Panc1 (cell line): ENCODE measurements at places on chromosomes 16 and 17. TPM values are rescaled to one million over a fixed set of nuclear protein-coding genes. Genes with fewer than 3 reads are reported as not detected.
A peak's percentile ranks its signal among the peaks of the same experiment; 100 is the strongest.

CCL3 gene
- 1.1 TPM for total RNA-seq

ALOX12B gene
- not detected for total RNA-seq

MLYCD gene
- 2.2 TPM for total RNA-seq

KRT39 gene
- not detected for total RNA-seq

AXIN2 gene
- total RNA-seq, result 2.4 TPM

KRTAP4-1 gene
- total RNA-seq, result not detected

TBC1D3B gene
- 7.4 TPM for total RNA-seq

TBC1D26 gene
- total RNA-seq, result 0.05 TPM

SEPTIN1 gene
- total RNA-seq, result 1.7 TPM

ANKRD40CL gene
- not detected for total RNA-seq

ST6GALNAC2 gene
- total RNA-seq, result 23.0 TPM

KRTAP16-1 gene
- not detected for total RNA-seq

CES3 gene
- total RNA-seq, result not detected

KRTAP9-2 gene
- total RNA-seq, result not detected

GRCh38 chr17:21029036-21029435 is 13.8 kb downstream of the USP22 start:
- no peak for DNase-seq

- no peak for DNase-seq
Observed at GRCh38 chr16:57208926-57209325, 22.8 kb downstream of the RSPRY1 start.

GRCh38 chr17:74220946-74221818 is 7.8 kb downstream of the TTYH2 start:
- no peak for DNase-seq

- DNase-seq, result no peak
Observed at GRCh38 chr17:31413874-31414549, 22.5 kb downstream of the RAB11FIP4 start.

- DNase-seq, result no peak
Observed at GRCh38 chr17:38601539-38602351, 4.0 kb downstream of the SRCIN1 start.

GRCh38 chr16:57859331-57859730 is 57.0 kb upstream of the KIFC3 start:
- no peak for DNase-seq

GRCh38 chr16:2766430-2767139 is 10.5 kb downstream of the ELOB start:
- DNase-seq, result no peak

GRCh38 chr16:65767125-65767524 is 599.4 kb upstream of the CDH5 start:
- no peak for DNase-seq

- DNase-seq, result no peak
Observed at GRCh38 chr17:50346313-50347116, 589 bp downstream of the XYLT2 start.

- no peak for DNase-seq
Observed at GRCh38 chr16:87080571-87081167, 236.5 kb downstream of the C16orf95 start.

DNA sequence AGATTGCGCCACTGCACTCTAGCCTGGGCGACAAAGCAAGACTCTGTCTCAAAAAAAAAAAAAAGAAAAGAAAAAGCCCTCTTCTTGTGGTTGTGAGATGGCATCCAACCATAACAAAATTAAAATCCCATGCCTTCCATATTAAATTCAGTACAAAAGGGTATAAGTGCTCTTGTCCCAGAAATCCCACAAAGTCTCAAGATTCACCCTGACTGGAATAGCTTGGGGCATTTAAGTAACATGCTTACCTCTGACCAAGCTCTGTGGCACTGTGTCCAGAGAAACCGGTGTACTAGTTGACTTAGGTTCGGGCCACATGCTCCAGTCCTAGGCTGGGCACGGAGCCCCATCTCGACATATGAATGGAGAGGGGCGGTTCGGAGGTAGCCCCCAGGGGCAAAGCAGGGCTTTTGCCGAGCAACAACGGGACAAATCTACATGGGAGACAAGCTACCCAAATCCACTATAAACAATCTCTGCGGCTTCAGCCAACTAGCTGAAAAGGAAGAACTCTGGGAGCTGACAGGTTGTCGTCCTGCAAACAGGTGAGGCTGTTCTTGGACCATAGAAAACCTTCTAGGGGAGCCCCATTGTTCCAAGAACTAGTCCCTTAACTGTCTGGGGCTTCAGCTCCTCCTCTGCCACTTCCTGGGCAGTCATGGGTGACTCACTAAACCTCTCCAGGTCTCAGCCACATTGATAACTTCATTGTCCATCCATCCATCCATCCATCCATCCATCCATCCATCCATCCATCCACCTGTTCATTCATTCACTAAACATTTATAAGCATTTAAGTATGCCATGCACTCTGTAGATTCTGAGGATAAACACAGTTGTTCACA is 10.3 kb upstream of the IL4R start:
- DNase-seq, result no peak

GRCh38 chr17:81902653-81903414 is 796 bp downstream of the NPB start:
- no peak for DNase-seq

GRCh38 chr17:1108478-1108764 is 71.4 kb downstream of the ABR start:
- DNase-seq, result no peak

DNA sequence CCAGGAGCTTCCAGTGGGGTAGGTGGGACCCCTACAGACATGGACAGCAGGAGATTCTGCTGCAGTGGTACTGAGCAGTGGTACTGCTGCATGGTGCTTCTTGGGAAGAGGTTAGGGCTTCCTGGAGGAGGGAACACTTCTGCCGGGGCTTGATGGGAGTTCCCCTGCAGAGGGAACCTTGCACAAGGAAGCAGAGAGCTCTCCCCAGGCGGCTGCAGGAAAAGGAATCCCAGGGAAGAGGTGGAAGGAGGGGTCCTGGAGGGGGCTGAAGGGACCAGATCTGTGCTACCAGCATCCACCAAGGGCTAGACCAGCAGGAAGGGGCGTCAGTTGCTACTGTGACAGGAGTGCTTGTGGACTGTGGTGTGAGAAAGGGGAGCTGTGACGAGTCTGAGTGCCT is 10.6 kb downstream of the RIPOR1 start:
- no peak for DNase-seq

DNA sequence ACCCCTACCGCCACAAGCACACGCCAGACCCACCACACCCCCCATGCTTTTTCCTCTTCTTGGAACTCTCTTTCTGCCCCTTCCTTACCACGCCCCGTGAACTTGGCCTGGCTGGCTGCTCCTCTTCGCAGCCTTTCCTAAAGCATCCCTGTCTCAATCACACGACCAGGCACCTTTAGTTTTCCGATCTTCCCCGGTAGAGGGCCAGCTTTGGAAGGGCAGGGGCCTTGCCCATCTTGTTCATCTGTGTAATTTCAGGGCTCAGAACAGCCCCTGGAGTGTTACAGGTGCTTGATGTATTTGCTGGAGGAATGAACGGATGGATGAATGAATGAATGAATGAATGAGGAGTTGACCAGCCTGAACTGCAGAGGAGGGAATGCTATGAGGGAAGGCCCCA is 3.7 kb downstream of the SPPL2C start:
- no peak for DNase-seq

- peak; percentile 13 for DNase-seq
Observed at GRCh38 chr16:57045694-57046381, 46.5 kb upstream of the CPNE2 start.

GRCh38 chr16:47865337-47865855 is 290.4 kb downstream of the ABCC12 start:
- DNase-seq, result no peak

- no peak for DNase-seq
Observed at GRCh38 chr16:65884018-65884417, 482.5 kb upstream of the CDH5 start.

DNA sequence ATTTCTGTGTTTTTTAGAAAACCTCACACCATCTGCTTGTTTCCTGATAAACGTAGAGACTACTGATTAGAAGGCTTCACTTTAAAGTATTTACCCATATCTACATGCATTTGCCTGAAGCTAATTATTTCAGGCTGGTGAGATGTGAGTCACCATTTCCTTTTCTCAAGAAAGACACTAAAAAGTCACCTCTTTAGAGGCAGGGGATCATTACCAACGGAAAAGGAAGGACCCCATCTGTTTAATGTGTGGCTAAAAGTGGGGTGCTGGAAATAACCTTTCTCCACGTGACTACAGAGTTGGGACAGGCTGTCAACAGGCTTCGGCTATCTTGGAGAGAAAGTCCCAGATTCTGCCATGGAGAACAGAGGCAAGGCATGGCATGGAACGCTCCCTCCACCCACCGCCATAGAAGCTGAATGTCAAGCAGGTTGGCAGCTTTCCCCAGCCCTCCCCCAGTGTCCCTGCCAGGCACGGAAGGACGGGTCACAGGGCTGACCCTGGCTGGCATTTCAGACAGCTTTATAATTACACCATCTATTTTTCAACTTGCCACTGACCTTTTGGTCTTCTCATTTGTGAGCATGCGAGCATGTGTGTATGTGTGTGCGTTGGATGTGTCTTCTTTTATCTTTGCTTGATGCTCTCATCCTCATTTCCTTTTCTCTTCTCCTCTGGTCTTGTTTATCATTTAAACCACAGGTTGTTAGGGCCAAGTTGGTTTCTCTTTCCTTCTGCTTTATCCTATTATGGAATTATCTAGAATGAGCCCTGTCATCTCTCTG is 157.0 kb downstream of the CPPED1 start:
- DNase-seq, result no peak

DNA sequence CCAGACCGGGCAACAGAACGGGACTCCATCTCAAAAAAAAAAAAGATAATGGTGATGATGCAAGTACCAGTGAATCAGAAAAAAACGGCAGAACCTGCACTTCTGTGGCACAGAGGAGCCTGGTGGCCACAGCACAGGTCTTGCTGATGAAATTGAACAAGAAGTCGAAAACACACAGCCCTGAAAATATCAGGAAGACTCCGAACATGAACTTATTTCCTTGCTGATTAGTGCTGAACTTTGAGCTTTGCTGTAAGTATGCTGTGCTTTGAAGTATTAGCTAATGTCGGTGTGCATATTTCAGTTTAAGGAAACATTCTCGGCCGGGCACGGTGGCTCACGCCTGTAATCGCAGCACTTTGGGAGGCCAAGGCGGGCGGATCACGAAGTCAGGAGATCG is 10.9 kb upstream of the MYO15B start:
- no peak for DNase-seq

- DNase-seq, result no peak
Observed at GRCh38 chr16:49127103-49127502, 154.5 kb downstream of the CBLN1 start.

GRCh38 chr17:27600471-27600870 is 30.5 kb upstream of the LGALS9 start:
- no peak for DNase-seq

DNA sequence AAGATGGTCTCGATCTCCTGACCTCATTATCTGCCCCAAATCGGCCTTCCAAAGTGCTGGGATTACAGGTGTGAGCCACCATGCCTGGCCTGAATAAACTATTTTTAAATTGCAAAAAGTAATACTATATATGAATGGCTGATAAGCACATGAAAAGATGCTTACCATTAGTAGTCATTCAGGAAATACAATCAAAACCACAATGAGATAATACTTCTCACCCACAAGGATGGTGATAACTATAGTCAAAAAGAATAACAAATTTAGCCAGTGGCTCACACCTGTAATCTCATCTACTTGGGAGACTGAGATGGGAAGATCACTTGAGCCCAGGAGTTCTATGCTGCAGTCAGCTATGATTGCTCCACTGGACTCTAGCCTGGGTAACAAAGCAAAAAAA is 2.4 kb upstream of the TACO1 start:
- DNase-seq, result no peak

DNA sequence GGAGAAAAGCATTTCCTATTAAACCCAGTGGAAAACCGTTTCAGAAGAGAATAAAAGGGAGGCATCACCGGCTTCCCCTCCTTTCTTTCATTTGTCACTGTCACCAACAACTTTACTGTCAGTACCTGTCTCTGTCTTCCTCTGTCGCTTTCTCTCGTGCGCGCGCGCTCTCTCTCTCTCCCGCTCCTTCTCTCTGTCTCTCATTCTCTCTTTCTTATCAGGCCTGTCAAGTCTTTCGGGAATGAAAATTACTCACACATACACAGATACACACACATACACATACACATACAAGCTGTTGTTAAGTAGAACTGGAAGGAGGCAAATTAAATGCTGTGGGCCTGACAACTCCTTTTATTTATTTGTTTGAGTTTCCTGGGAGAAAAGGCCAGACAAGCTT is 17.6 kb downstream of the MYOCD start:
- no peak for DNase-seq

- no peak for DNase-seq
Observed at GRCh38 chr16:81185416-81185815, 53.1 kb upstream of the BCO1 start.

GRCh38 chr17:80146121-80147034 is 550 bp downstream of the EIF4A3 start:
- no peak for DNase-seq

GRCh38 chr17:4485676-4486646 is 12.7 kb upstream of the SPNS2 start:
- no peak for DNase-seq
